ENCODE measurements at places on chromosomes 3 and 15. TPM values are rescaled to one million over a fixed set of nuclear protein-coding genes. Genes with fewer than 3 reads are reported as not detected.

- peaks cover 17% of the 10 kb centered on the region for H3K4me1 ChIP-seq
- peaks cover 22% of the 10 kb centered on the region for H3K27me3 ChIP-seq
- no peak overlapping the region for H3K4me3 ChIP-seq
- no peak for DNase-seq
- no peaks in the 10 kb centered on the region for H3K36me3 ChIP-seq
Observed at GRCh38 chr15:64004587-64004986, 41.7 kb downstream of the DAPK2 start.

DNA sequence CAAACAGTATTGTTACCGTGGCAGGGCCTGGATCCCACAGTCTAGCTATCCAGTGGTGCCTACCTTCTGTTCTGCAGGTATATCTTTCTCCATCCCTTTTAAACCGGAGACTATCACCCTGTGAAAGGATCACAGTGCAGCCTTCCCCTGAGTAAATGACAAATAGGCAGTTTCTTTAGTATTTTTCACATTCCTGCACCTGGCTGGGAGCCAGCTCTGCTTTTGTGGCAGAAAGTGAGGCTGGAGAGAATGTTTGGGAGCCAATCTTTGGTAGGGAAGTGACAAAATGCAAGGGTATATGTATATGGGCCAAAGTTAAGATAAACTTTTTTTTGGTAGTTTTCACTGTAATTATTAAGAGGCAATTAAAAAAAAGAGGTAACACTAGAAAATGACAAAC is 54.8 kb downstream of the ARHGEF26 start:
- no peak overlapping the region for H3K4me3 ChIP-seq
- H3K27me3 ChIP-seq, result no peaks in the 10 kb centered on the region
- no peak for DNase-seq
- H3K36me3 ChIP-seq, result no peaks in the 10 kb centered on the region
- H3K27ac ChIP-seq, result no peak overlapping the region
- no peaks in the 10 kb centered on the region for H3K4me1 ChIP-seq

Gene GPR156
- polyA plus RNA-seq, result not detected

Gene CCDC39
- polyA plus RNA-seq, result not detected

All from naive thymus-derived CD8-positive, alpha-beta T cell (primary cell).